ENCODE measurements at places on chromosomes 4 and X.
A peak's percentile ranks its signal among the peaks of the same experiment; 100 is the strongest.

GRCh38 chrX:36957425-36958328 lies 50.5 kb upstream of the FAM47C start:
- no peak for DNase-seq

DNA sequence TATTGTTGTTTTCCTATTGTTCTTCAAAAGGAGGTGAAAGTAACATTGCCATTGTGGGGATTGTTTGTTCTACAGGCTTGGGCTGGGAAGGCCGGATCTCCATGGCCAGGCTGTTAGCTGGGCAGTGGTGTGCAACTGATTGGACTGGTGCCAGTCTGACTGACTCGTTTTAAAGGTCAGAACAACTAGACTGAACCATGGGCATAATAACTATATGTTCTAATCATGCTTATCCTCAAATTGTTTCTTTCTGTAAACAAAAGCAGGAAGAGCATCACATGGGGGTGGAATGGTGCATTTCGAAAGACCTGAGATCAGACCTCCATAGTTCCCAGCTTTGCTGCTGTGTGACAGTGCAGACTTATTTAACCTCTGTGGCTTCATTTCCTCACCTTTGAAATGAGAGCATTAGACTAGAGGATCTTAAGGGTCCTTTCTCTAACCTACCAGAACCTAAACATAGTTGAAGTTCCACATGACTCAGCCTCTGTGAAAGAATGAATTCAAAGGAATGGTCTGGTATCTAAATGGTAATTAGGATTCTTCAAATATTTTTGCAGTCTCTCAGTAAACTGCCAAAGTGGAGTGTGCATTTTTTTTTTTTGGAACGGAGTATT lies 66.7 kb upstream of the PGRMC2 start:
- DNase-seq = no peak

DNA sequence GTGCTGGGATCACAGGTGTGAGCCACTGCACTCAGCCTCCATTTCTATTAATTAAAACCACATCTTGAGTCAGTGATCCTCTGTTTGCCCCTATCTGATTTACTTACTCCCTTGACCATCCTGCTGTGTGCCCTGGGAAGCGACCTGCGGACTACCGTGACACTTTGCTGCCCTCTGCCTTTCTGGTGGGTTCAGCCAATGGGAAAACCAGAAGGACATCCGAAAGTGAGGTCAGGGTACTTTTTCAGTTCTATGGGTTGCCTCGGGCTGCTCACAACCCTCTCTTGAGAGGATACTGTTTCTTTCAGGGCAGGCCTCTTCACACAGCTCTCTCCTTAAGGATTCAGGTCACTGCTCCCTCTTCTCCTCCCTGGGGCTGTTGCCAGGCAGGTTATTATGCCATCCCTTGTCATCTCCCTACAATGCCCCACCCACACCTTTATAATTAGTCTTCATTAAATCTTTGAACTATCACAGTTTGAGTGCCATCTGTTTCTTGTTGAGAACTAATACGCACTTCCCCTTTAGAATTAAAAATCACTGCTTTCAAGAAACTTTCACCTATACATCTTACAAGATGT lies 21.4 kb downstream of the PLAC8 start:
- no peak for DNase-seq

GRCh38 chr4:72442715-72443114 lies 126.3 kb downstream of the ADAMTS3 start:
- no peak for DNase-seq

DNA sequence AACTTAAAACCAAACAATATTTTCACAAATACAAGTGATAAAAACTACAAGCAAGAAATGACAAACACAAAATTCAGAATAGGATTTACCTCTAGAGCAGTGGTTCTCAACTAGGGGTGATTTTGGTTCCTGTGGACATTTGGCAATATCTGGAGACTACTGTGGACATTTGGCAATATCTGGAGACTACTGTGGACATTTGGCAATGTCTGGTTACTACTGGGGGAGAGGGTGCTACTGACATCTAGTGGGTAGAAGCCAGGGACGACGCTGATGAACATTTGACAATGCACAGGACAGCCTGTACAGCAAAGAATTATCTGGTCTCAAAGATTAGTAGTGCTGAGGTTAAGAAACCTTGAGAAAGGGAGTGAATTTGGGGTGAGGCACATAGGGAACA lies 169.8 kb downstream of the CLCN4 start:
- no peak for DNase-seq

- no peak for DNase-seq
Measured at GRCh38 chrX:11447418-11447817, 154.2 kb downstream of the AMELX start.

DNA sequence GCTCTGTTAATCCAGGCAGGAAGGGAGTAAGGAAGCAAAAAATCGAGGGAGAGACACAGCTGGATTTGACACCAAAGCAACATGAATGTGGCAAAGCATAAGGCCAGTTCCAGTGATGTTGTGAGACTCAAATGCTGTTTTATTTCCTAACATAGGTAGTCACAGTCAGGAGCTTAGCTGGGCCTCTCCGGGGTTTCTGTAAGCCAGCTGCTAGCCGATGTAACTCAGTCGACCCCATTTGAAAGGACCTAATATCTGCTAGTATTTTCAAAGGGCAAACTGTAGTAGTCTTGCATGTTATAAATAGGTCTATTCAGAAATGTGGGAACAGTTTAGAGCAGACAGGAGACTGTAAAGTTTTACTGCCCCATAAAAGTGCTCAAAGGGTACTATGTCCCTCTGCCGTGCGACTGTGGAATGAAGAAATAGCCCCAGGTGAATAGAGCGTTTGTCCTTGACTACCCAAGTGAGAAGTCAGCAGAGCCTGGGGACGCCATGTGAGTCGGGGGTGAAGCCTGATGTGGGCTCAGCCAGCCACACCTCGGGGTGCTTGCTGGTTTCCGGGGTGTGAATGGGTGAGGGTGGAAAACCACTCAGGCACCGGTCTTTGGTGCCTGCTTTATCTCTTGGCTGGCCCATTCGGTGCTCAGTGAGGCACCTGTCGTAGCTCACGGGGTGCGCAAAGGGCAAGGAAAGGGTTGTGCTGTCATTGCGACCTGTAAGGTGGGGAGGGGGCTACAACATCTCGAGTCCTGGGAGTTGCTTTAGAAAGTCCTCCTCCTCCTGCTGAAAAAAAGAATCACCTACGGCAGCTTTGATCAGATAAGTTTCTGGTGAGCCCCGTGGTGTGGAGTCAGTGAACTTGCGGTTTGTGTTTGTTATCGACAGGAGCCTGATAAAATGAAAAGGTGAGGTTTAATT lies 745 bp downstream of the TRIM2 start:
- DNase-seq = no peak

GRCh38 chr4:140068271-140068670 lies 85.7 kb downstream of the MAML3 start:
- no peak for DNase-seq

GRCh38 chr4:35604252-35604651 lies 640.1 kb downstream of the ARAP2 start:
- no peak for DNase-seq

DNA sequence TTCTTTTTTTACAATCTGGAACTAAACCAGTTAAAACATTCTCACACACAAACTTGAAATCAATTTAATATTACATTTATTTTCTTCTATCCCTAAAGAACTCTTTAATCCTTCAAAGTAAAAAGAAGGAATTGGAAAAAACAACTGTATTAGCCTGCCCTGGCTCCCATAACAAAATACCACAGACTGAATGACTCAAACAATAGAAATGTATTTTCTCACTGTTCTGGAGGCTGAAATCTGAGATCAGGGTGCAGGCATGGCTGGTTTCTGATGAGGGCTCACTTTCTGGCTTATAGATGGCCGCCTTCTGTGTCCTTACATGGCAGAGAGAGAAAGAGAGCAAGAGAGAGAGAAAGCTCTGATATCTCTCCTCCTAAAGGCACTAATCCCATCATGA lies 149.4 kb downstream of the PDGFRA start:
- no peak for DNase-seq

DNA sequence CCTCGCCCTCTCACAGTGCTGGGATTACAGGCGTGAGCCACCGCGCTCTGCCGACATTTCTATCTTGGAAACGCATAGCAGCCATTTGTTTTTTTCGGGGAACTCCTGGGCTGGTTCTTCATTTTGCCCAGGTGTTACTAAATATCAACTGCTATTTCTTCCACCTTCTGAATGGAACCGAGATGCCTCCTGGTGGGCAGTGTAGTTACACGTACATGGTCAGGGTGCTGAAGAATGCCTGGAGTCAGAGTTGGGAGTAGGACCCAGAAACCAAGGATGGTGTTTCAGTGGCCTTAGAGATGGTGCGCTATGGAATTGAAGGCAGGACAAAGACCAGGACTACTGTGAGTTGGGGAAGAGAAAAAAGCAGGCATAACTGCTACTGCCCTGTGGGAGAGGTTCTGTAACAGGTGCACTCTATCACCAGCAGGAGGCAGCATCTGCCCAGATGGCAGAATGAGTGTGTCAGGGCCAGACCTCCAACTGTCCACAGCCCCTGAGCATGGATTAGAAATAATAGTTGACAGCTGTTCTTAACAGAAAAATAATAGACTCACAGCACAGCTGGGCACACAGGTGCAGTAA lies 81.7 kb downstream of the ZC4H2 start:
- DNase-seq = no peak

DNA sequence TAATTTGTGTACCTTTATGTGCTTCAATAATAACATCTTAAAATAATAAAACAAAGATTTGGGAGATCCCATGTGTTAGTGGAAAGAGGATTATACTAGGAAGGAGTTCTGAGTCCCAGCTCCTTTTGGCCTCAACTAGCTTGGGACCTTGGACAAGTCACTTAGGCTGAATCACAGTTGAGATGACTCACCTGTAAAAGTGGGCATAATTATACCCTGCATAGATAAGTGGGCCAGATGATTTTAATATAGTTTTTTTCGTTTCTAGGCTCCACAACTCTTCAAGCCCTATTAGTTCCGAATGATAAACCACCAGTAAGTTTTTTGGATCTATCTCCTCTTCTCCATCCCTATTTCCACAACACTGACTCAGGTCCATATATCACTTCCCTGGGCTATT lies 131.8 kb downstream of the ENOX2 start:
- DNase-seq = no peak

DNA sequence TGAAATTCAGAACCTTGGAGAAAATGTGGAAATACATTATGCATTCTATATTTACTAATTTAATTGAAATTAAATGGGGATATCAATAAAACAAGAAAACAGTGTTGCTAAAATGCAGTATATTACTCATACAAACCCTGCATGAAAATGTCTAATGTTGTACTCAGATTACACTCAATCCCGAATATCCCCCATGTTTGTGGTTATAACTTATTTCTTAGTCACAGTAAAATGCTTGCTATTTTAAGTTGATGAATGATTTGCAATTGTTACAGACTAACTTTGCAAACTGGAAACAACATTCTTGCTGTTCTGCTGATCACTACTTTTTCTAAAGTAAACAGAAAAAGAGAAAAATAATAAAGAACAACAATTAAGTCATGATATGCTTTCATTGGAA lies 33.1 kb upstream of the ANXA10 start:
- DNase-seq = peak; percentile 33

DNA sequence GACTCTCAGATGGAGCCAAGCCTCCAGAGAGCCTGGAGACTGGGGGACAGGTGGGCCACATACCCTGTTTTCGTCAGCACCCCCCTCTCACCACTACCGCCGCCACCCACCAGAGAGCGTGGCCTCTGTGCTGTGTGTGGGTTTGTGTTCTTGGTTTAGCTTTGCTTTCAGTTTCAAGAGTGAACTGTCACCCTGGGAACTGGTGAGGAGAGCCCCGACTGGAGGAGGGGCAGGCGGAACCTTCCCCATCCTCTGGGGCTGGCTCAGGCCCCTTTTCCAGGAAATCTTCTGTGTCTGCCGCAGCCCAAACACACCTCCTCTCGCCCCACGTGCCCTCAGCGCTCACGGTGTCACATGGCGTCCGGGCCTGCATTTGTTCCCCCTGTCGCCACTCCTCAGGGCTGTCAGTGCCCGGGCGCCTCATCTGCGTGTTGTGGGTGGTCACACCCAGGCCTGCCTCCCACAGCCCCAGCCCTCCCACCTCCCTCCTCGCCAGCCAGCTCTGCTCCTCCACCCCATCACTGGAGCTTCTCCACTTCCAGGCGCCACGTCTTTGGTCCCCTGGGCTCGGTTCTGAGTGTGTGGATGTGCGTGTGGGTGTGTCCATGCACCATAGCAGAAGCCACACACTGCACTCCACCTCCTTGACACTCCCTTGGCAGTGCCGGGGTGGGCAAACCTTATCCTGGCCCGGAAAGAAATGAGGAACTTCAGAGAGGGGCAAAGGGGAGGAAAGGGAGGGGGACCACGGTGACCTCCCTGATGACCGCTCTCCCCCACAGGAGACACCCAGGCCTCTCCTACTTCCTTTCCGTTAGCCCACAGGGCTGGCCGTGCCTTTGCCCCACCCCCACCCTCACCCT lies 27.8 kb downstream of the ELF4 start:
- no peak for DNase-seq

DNA sequence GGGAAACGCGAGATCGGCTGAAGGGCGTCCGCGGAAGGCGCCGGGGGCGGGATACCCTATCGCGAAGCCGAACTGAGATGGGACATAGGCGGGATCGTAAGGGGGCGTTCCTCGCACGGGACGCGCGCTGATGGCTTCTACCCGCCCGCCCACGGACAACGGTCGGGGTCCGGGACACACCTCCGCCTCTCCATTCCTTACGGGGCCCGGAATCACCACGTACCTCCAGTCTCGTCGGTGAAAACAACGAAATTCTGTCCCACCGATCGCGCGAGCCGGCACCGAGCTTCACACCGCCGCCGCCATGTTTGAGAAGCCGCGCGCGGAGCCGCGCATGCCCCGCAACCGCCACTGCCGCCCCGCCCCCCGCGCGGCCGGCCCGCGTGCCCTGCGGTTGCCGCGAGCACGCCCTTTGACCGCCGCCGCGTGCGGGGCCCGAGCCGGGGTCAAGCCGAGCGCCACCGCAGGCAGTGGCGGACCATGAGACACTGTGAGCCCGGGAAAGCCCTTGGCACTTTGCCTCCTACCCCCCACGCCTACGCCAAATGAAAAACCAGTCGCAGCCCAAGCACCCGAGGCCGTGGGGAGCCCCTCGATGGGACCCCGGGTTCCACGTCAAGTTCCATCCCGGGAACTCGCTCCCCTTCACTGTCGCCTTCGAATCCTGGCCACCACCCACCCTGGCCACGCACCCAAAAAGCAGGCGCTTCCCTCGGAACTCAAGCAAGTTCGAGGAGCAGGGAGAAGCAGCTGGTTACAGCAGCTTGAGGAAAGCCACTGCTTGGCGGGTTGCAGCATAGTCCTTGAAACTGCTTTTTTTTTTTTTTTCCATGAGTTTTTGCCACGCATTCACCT lies at the start of gene SCML2:
TSS of gene SCML2 (minus strand) at position 320 of the 855 bp plus-strand sequence. CDS start 20,617 bp downstream, outside the sequence.
- DNase-seq = no peak

GRCh38 chr4:117157360-117157759 lies 72.0 kb upstream of the TRAM1L1 start:
- no peak for DNase-seq

DNA sequence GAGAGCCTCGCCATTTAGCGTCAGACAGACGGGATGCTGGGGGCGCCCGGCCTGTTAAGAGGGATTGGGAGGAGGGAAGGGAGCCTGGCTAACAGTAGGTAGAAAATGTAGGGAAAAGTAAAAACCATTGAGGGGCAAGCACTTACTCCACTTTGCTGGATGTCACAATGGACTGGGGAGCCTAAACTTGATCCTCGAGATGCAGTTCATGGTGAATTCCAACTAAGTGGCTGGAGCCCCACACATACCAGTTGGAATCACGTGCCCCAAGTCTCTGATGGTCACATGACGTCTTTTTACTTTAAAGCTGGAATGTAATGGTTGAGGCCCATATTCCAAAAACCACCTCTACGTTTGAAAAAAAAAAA lies 1.5 kb downstream of the PLS3 start:
- DNase-seq = no peak
